ENCODE measurements at places on chromosomes 11 and 22.

DNA sequence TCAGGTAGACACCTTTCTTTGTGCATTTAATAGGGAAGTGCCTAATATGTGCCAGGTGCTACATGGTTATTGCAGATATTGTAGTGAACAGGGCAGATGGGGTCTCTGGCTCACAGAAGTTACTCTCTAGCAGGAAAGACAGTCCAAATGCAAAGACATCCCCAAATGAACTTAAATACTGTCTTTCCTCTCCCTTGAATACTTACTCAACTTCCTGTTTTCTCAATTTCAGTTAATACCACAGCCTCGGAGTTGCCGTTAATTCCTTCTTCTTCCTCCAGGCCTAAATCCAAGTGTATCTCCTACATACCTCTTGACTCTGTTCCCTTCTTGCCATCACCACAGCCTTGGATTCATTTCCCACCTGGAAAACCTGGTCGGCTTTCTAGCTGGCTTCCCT is 134.3 kb upstream of the SESN3 start:
- no peak for DNase-seq

GRCh38 chr11:65847746-65848145 is 10.2 kb downstream of the CFL1 start:
- no peak for DNase-seq

DNA sequence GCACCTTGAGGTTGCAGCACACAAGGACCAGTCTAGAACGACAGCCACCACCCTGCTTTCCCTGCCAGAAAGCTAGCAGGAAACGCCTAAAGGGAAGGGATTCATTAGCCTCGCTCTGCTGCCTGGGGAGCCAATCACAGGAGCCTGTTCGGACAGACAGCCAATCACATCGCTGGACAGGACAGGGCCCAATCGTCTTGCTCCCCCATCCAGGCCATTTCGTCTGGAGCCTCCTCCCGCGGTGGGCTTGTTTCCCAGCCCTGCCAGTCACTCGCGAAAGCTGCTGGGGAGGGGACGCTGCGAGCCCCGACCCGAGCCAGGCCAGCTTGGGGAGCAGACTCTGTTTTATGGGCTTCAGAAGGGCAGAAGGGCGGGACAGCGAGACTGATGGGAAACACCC is 79.8 kb upstream of the NCAM1 start:
- no peak for DNase-seq

GRCh38 chr11:2929531-2929949 is 320 bp upstream of the PHLDA2 start:
- no peak for DNase-seq

DNA sequence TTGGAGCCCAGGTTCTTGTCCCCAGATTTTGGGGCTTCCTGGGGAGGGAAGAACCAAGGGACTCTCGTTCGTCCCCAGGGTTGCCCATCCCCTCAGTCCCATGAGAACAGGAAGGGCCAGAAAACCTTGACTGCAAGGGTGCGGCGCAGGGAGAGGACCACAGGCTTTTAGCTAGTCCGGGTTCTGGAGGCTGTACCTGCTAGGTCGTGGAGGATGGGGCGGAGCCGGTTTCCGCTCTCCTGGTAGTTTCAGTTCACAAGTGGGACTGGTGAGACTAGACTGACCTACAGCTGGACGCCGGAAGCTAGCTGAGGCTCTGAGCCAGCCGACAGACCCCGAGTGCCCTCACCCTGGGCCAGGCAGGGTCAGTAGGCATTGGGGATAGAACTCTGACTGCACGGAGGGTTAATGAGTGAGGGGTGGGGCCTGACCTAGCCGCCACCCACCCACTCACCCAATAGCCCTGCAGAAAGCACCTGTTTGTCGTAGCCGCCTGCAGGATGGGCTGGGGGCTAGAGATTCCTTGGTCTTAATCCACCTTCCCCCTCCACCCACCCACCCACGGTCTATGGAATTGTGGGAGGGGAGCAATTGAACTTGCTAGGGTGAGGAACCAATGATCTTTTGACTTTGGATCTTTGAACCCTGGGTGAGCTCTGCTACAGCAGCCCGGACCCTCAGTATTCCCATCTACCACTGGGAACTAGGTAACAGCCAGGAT is 1.5 kb downstream of the MAFF start:
- DNase-seq: no peak

- no peak for DNase-seq
Observed at GRCh38 chr11:99535406-99535805, 514.7 kb downstream of the CNTN5 start.

DNA sequence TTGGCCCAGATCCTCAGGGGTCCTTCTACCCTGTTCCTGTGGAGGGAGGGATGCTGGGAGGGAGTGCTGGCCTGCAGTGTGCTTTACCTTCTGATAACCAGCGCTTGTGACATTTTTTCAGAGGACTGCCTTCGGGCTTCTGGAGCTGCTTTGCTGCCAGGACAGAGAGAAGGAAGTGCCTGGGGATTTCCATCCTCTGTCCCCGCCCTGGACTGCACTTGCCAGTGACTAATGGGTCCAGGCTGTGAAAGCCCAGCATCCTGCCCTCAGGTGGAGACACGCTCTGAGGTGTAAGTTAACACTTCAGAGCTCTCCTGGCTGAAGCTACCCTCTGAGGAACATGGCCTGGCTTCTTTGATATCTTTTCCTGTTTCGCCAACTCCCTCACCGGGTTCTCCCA is 158.7 kb upstream of the SYT13 start:
- DNase-seq: no peak

- DNase-seq: no peak
Observed at GRCh38 chr22:50621356-50621880, 6.5 kb downstream of the ARSA start.

- DNase-seq: no peak
Observed at GRCh38 chr11:17753641-17754040, 19.1 kb downstream of the KCNC1 start.

DNA sequence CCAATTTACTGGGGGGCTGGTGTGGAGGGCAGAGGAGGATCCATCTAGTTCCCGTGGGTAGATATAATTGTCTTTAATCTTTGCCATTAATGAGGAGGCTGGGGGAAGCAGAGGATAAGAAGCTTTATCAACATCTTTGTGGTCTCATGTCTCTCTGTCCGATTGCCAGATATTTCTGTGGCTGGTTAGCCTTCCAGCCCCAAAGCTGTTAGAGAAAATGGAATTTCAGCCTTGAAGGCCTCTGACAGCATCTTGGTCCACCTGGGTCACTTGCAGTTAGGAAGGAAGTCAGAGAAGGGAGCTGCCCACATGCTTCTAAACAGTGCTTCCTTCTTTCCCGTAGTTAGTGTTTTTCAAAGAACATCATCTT is 56.9 kb downstream of the ABTB2 start:
- DNase-seq: no peak

DNA sequence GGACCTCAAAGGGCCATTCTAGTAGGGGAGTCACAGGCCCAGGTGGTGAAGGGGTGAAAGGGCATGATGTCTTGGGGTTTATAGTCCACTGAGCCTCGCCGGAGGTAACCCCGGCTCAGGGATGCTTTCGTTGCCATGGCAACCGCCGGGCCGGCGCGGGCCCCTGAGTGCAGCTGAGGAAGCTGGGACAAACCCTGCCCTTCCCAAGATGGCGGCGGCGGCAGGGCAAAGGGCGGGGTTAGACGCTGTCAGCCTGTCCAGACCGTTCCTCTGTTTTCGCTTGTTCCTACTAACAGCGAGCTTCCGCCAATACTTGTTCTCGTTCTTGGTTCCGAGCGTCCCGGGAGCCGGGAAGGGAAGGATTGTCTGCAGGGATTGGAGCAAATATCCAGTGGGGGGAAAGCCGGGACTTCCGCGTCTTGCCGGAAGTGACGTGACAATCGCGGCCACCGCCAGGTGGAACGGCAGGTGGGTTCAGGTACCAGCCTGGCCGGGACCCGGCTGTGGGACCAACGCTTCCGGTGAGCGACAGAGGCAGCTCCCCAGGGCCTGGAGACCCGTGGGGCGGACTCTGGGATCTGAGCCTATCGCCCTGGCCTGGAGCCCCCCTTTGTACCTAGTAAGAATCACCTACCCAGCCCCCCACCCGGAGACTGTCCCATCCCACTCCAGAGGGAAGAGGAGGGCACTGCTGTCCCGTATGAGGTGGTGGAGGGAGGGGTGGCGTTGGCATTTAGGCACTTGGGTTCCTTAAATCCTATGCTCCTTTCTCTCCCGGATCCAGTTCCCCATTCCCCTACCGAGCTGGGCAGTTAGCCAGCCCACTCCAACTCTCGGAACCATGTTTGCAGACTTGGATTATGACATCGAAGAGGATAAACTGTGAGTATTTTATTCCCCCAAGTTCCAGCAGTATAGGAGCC is at the start of gene PICK1:
PICK1 (plus strand) TSS at position 436 of the 923 bp plus-strand sequence; CDS start at position 842, 406 bp downstream.
- peak; percentile 87 for DNase-seq

DNA sequence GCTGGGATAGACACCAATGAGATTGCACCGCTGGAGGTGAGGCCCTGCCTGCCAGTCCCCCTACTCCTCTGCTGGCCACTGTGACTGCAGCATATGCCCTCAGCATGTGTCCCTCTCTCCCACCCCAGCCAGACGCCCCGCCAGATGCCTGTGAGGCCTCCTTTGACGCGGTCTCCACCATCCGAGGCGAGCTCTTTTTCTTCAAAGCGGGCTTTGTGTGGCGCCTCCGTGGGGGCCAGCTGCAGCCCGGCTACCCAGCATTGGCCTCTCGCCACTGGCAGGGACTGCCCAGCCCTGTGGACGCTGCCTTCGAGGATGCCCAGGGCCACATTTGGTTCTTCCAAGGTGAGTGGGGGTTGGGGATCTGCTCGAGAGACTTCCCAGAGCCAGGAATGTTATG is 5.7 kb upstream of the SMARCB1 start:
- no peak for DNase-seq

DNA sequence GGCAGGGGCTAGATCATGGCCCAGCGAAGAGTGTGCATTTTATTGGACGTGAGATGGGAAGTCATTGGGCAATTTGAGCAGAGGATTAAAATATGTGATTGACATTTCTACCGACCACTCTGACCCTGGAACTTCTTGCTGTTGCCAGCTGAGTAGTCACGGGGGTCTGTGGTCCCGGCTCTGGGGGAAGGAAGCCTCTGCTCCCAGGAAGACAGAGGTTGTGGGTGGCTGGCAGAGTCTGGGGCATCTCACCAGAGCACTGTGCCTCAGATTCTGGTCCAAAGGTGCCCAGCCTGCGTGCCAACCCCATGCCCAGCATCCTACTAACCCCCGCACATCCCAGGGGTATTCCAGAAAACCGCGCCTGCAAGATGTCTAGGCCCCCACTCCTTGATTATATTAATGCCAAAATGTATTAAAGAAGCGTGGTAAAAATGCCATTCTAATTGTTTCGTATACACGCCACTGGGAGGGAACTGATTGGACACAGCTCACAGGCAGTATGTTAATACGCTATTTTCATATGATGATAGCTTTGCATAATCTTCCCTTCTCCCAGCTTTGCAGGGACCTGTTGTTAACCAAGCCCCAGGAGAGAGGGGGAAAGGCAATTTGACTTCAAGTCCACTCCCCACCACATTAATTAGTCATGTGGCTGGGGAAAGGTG is 25.3 kb upstream of the LMO1 start:
- no peak for DNase-seq

DNA sequence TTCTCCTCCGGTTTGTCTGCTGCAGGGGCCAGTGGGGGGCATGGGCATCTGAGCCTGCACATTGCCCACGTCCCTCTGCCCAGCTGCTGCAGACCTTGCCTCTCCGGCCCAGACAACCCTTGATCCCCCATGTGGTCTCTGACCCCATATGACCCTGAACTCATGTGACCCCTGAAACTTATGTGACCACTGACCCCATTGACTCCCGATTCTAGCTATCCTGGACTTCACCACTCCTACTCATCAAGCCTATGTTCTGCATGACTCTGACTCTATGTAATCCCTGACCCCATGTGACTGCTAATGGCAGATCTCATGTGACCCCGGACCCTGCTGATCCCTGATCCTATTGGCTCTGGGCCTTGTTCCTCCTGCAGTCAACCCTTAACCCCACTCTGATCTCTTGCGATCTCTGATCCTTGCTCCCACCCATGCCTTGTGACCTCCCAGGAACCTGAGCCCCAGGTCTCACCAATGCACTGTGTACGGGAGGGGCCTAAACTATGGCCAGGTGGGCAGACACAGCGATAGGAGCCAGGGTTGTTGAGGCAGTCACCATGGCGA is 5.7 kb downstream of the LTBP3 start:
- DNase-seq: no peak

- DNase-seq: peak; percentile 54
Observed at GRCh38 chr11:47177229-47177845, 658 bp upstream of the ARFGAP2 start.

- DNase-seq: no peak
Observed at GRCh38 chr11:60528934-60529333, 13.7 kb downstream of the MS4A13 start.

GRCh38 chr11:61795459-61795858 is 2.7 kb downstream of the FEN1 start:
- no peak for DNase-seq

GRCh38 chr11:107676336-107677057 is 35.4 kb downstream of the SLN start:
- DNase-seq: no peak

- DNase-seq: no peak
Observed at GRCh38 chr11:125335106-125335505, 161.0 kb downstream of the FEZ1 start.

- DNase-seq: no peak
Observed at GRCh38 chr11:57303990-57304579, 20.7 kb downstream of the TNKS1BP1 start.

GRCh38 chr11:119320240-119320775 is 3.4 kb upstream of the MCAM start:
- no peak for DNase-seq

DNA sequence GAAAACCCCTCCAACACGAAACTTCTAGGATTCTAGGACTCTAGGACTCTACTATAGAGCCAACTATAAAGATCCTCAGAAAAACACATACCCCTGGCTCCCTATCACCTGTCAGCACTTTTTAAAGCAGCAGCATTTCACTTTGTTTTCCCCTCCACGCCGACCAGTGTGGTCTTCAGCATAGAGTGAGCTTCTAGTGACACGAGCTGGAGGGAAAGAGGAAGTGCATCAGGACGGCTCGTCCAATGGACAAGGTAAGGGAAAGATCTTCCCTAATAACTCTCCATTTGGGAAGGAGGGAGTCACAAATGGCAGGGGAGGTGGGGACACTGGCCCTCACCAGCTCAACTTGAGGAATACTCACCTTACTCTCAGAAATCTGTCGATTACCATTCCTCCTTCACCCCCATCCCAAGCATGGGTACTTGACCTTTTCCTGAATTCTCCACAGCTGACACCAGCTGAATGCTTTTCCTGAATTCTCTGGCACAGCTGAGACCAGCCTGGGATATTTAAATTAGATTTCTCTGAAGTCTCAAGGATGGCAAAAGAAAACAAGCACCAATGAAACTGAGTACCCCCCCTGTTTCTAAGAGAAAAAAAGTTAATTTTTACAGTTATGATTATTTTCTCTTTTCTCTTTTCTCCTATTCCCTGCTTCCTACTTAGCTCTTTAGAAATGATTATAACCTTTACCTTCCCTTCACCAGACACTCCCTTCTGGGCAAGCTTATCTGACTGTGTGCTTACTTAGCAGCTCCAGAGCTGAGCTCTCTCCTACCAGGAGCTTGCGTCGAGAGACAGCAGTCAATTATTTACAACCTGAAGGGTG is 33.3 kb upstream of the NNMT start:
- no peak for DNase-seq
